IPS-NIHi11 (cell line): ENCODE measurements at places on chromosomes 12 and 14.

DNA sequence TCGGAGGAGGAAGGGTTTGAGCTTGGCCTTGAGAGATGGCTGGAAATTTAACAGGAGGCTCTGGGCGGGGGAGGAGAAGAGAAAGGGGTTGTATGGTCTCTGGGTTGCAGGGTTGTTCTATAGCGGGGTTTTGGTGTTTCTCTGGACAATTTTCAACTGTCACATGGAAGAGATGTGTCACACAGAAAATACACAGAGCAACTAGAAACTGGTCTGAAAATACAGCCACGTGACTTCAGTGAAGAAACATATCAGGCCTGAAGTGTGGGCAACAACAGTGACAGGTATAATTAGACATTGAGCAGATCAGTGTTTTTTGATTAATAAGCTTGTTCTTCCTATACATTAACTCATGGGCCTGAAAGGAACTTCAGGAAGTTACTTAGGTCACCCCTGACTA is 205.3 kb upstream of the HMGA2 start:
- DNase-seq, result no peak

GRCh38 chr12:126483145-126484068 is 1418.2 kb downstream of the AACS start:
- DNase-seq, result no peak

- DNase-seq, result no peak
Observed at GRCh38 chr12:69500631-69501030, 30.4 kb downstream of the FRS2 start.

DNA sequence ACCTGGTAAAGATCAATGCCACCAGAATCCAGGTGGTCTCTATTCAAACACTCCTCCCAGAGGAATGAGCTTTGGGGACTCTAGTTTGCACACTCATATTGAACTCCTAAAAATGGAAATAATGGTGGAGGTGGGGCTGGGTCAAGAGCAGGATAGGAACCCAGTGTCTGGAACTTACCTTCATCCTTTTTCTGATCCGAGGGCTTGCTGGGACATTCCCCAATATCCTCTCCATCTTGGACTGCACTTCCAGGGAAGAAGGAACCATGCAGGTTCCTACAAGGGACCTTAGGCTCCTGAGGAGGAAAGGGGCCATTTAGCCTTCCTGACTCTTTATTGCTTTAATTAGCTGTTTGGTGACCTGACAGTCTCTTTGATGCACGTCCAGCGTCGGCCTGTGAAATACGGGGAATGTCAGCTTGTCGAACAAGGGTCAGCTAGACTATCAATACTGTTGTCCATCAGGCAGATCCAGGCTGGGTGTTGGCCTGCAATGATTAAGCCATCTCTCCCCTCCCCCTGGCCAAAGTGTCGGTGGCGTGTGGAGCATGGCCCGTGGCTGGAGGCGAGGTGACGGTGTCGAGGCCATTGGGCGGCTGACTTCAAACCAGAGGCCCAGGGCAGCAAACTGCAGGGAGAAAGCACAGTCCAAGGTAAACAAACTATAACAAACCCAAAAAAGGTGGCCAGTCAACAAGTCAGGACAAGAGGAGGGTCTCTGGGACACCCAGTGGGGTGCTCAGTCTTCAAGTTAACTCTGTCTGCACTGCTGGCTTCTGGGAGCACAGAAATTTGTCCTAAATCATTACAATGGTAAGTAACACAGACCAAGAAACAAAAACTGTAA is 405.2 kb upstream of the TBX3 start:
- no peak for DNase-seq

DNA sequence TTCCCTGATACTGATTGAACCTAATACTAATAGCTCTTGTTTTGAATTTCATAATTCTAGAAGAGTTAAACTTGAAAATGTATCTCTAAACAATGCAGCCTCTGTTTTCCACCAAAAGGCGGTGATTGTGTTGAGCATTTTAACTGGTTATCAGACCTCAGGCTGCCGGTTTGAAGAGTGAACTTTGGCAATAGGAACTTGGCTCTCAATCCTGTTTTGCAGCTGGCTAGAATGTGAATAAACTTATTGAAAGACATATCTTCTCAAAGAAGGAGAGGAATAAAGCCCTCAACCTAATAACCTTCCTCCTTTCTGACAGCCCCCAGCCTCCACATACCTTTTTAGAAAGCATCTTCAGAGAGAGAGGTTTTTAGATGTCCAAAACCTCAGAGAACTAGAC is 105.4 kb downstream of the SRGAP1 start:
- DNase-seq, result no peak

GRCh38 chr14:70640938-70641547 is 673 bp upstream of the TTC9 start:
- DNase-seq, result peak; percentile 63

GRCh38 chr14:23933108-23933741 is 20.3 kb upstream of the DHRS4 start:
- DNase-seq, result no peak
